ENCODE measurements at places on chromosomes 3 and 15.

DNA sequence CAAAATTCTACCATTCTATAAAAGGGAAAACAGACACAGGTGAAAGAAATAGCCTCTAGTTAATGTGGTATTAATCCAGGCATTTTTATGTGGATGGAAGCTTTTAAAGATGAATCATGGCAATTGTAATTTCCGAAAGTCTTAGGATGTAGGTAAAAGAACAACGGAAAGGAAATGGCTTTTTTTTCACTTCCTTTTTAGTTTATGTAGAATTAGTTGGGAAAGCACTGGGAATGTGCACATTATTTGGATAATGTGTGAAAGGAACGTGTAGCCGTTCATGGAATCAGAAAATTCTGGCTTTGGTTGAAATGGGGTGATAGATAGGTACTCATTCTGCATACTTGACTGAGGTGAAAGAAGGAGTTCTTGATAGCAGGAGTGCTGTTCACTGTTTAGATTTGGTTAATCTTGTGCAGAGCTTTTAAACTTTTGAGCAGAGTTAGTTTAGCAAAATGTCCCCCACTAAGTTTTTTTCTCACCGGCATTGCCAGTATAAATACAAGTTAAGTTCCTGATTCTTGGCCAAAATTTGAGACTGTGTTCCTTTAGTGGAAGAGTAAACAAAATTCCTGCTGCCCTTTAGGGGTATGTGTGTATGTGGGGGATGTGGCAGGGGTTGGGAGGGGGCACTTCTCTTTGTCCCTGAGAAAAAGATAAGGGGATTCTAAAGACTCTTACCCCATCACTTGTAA lies 20.2 kb upstream of the UTS2B start:
- no peak for DNase-seq

DNA sequence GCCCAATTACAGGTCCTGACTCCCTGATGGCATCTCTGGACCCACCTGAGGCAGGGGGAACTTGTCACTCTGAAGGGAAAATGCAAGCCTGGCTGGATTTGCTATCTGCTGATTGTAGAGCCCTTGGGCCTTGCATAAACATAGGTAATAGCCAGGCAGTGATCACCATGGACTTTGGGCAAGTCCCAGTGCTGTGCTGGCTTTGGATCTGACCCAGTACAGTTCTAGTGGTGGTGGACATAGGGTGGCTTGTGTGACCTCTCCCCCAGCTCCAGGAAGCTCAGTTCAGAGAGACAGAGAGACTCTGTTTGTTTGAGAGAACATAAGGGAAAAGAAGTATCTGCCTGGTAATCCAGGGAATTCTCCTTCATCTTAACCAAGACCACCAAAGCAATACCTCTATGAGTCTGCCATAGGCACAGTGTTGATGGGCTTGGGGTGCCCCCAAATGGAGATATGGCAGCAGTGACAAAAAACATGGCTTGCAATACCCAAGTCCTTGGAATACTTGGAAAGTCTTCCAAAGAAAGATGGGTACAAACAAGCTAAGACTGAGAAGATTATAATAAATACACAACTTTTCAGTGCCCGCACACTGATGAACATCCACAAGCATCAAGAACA lies 348.5 kb downstream of the PYDC2 start:
- no peak for DNase-seq

- no peak for DNase-seq
Observed at GRCh38 chr3:114675104-114675503, 381.3 kb downstream of the TIGIT start.

- no peak for DNase-seq
Observed at GRCh38 chr3:15292765-15293522, 39.4 kb downstream of the SH3BP5 start.

DNA sequence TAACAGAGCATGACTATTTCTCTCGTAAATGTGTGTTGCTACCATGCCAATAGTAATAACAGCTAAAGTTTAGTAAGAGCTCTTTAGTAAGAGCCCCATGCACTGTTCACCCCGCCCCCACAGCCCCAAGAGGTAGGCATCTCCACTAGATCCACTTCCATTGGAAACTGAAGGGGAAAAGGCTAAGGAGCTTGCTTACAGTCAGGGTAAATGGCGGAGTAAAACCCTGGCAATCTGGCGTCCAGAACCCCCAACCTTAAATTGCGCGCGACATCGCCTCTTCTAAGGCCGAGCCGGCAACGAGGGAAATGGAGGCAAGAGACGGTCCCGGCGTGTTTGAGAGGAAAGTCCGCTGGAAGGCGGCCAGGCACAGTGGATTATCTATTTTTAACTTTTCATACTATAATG lies 654 bp upstream of the C3orf38 start:
- DNase-seq = no peak

DNA sequence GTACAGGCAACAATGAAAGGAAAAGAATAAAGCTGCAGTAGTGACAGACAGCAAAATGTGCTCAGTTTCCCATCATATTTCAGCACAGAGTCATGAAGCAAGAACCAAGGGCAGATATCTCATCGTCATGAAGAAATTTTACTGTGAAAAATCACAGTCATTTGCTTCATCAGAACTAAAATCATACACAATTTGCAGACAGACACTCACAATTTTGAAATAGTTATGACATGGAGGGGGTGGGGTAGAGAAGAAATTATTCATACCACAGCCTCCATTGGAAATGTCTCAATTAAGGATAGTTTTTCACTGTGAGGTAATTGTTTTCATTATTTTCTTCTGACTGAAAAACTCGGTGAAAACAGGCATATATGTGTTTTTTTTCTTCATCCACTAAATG lies 78.8 kb upstream of the CNTN3 start:
- DNase-seq = no peak

All from NCI-H1092 treated with DMSO at 0.1 percent for 48 hours (cell line).